ENCODE measurements at places on chromosomes 3 and 15. TPM values are rescaled to one million over a fixed set of nuclear protein-coding genes. Genes with fewer than 3 reads are reported as not detected.
A peak's percentile ranks its signal among the peaks of the same experiment; 100 is the strongest.

- DNase-seq, result no peak
Observed at GRCh38 chr15:59335207-59335786, 37.4 kb downstream of the MYO1E start.

Gene SLC22A14
- not detected for total RNA-seq

Gene GOLGA8T
- not detected for total RNA-seq

Gene RTP3
- not detected for total RNA-seq

DNA sequence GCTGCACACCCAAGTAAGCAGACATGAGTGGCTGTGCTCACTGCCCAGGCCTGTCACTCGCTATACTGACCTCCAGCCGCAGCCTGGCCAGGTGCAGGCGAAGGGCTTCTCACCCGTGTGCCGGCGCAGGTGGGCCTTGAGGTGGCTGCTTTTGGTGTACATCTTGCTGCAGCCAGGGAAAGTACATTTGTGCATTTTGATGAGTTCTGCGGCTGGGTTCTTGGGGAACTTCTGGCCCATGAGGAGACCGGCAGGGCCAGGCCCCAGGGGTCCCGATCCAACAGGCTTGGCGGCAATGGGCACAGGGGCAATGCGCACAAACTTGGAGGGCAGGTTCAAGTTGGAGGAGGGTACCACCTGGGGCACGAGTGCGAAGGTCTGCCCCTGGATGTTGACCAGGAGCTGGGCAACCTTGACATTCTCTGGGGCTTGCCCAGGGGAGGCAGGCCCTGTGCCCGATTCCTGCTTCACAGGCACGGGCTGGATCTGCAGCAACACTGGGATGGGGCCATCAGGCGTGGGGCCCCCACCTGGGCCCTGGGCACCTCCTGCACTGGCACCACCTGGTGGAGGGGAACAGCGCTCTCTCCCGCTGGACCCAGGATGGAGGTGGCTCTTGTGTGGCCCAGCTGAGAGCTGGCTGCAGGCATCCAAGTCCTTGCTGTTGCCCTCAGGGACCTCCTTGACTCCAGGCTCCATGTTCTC lies 5.3 kb downstream of the KLF15 start:
- no peak for DNase-seq

GRCh38 chr3:58271901-58272501 lies 34.0 kb upstream of the RPP14 start:
- DNase-seq, result peak; percentile 88

Gene GJD2
- total RNA-seq, result not detected

GRCh38 chr3:12468276-12468675 lies 16.0 kb upstream of the TSEN2 start:
- no peak for DNase-seq

DNA sequence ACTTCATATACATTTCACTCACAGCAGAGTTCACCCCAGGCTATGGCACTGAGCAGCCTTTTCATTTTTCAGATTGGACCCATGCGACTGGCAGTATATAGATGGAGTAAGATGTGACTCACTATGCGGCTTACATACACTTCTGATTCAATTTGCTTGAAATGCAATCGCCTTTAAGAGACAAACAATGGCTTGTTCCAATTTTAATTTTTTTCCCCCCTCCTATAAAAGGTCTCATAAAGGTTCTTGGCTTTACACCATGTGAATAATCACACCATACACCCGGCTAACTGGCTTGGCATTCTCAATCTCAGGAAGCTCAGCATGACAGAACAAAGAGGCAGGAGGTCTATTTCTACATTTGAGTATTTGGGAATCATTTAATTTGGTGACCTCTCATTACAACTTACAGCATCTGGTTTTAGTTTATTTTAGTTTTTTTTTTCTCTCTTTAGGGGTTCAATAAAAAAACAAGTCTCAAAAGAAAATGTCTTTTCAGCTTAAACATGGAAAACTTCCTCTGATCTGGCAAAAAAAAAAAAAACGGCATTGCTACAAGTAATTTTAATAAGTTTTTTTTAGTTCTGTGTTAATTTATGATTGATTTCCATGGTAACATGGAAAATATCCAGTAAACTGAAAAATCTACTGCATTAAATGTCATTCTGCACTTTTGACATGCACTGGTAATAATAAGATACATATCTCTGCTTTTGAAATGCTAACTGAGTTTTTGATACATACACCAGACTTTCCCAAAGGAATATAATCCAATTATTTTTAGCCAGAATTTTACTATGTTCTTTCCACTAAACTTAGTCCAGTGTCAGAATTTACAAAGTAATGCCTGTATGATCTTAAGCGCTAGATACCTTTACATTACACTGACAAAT lies 38.8 kb downstream of the GADL1 start:
- DNase-seq, result no peak

DNA sequence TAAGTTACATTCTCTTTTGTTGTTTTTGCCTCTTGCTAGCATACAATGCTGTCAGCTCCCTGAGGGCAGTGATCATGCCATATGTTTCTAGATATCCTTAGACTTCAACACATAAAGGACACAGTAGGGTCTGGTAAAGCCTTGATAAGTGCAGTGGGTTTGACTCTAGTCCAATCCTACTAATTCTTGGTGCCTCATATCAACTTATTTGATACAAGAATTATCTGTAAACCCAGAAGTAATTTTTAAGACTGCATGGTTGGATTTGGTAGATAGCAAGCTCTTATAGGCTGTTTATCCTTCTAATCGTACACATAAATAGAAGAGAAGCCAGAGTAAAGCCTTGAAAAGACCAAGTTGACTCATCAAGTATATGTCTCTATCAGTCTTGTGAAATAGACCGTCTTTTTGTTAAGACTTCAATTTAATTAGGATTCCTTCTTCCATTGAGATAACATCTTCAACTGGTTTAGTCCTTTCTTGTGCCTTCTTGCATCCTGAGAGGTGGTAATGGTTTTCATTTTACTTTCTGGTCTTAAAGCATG lies 265.6 kb upstream of the CDIN1 start:
- DNase-seq, result no peak

Gene HYAL1
- total RNA-seq, result 0.72 TPM

Gene SEC61A1
- 324 TPM for total RNA-seq

Gene GABRG3
- total RNA-seq, result not detected

Gene WDR93
- total RNA-seq, result not detected

GRCh38 chr3:101730839-101731238 lies 6.4 kb downstream of the CEP97 start:
- no peak for DNase-seq

Gene FRMD4B
- 1.2 TPM for total RNA-seq

GRCh38 chr3:106457281-106458180 lies 588.7 kb upstream of the CBLB start:
- DNase-seq, result peak; percentile 87

Gene CACNA2D2
- total RNA-seq, result 0.22 TPM

Gene KY
- not detected for total RNA-seq

Gene LRRN1
- 7.7 TPM for total RNA-seq

DNA sequence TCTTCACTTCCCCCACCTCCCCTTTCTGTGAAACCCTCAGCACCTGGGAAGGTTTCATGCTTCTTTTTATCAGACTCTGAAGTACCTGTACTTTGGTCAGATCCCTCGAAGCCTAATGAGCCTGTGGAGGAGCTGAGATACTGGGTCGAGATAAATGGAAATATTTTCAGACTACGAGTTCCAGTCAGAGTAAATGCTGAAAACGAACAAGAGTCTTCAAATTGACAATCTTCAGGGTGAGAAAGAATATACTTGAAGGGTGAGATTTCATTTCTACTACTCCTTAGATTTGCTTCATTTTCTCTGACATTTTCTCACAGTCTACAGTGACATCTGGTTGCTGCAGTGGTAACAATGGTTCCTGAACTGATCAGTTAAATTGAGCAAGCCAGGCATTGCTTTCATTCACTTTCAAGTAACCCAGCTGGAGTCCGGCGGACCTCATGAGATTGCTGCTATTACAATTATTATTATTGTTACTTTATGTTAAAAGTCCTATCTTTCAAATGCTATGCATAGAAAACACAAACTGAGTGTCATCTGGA lies 337.2 kb downstream of the VGLL3 start:
- DNase-seq, result no peak

Measured in A172 (cell line).